OCI-M1 (cell line): ENCODE measurements at places on chromosomes 12 and 14.

DNA sequence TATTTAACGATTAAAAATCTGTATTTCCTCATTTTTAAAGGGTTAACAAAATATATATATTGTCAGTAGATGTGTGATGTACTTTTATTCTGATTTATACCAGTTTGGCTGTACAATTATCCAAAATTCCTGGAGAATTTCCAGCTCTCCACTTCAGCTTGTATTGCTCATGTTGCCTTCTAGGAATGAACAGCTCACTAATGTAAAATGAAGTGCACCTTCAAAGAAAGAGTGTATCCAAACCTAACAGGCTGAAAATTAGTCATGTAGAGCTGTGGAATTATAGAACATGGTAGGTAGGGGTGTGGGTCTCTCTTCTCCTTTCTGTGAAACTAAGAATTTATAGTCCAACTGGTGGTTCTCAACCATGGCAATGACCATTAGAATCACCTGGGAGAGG lies 362.0 kb downstream of the ETNK1 start:
- no peak for DNase-seq

DNA sequence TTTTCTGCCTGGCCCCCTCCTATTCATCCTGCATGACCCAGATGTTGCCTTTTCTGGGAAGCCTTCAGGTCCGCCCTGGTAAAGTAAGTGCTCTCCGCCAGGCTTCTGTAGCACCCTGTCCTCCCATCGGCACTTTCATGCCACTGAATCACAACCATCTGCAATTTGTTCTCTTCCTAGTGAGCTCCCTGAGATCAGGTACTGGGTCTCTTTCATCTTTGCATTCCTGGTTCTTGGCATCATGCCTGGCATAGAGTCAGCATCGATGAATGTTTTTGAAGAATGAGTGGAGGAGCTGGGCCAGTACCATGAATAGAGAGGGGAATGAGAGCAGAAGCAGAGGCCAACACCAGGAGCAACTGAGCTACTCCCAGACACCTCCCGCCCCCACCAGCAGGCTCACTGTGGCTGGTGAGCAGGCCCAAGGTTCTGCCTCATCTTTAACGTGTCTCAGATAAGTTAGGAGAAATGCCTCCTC lies 13.1 kb downstream of the ZDHHC22 start:
- DNase-seq, result no peak

DNA sequence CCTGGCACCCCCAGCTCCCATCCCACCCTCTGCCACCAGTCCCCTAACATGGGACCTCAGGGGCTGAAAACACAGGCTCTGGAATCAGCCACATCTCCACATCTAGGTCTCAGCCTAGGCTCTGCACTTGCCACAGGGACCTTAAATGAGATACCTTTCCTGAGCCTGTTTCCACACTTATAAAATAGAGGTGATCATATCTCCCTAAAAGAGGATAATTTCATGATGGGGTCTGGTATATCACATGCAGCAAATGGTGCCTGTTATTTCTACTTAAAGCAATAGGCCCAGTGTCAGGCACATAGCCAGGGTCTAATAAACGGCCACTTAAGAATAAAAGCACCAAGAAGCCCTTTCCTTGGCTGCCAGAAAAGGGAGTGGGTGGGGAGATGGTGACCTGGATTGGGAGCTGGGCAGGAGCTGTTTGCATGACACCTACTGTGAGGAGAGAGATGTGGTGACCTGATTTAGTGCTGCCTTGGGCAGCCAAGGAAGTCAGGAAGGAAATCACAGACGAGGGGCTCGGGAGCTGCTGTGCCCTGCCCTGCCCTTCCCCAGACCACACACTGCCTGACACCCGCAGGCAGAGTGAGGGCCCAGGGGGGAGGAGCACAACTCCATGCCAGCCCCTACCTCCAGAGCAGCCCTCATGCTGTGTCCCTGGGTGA lies 71.2 kb downstream of the IRF2BPL start:
- DNase-seq, result no peak

- DNase-seq, result no peak
Observed at GRCh38 chr12:103956509-103957027, 9.1 kb upstream of the TDG start.
